ENCODE measurements at places on chromosomes 12 and 14.

DNA sequence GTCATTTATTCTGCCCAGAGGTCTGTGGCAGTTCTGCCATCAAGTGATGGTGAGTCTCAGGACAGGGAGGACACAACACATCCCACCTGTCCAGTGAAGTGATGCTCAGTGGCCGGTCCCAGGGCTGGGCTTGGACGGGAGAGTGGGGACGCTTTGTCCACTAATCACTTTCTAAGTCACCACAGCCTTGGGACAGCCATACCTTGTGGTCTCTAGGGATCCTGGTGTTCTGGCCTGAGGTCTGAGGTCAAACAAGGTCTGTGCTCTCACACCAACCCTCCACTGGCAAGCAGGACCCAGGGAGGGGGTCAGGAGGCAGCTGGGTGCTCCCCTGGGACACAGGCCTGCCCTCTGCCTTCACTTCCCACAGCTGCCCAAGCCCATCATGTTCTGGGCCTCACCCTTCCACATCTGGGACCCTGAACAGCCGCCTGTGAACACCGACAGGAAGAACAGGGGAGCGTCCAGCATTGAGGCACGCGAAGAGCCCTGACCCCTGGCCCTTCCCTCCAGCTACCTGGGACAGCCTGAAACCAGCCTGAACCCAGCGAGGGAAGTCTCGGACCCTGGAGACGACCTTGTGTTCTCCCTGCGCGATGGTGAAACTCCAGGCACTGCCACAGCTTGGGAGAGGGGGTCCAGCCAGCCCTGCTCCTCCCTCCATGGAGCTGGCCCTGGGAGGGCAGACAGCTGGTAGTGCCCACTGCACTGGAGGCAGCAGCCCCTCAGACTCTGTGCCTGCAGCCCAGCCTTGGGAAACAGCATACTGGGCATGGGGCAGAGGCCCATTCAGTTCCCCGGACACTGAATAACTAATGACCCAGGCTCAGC is 19.7 kb upstream of the GPR132 start:
- no peak for ATAC-seq

- ATAC-seq: no peak
Observed at GRCh38 chr12:16788506-16789203, 182.7 kb upstream of the LMO3 start.

DNA sequence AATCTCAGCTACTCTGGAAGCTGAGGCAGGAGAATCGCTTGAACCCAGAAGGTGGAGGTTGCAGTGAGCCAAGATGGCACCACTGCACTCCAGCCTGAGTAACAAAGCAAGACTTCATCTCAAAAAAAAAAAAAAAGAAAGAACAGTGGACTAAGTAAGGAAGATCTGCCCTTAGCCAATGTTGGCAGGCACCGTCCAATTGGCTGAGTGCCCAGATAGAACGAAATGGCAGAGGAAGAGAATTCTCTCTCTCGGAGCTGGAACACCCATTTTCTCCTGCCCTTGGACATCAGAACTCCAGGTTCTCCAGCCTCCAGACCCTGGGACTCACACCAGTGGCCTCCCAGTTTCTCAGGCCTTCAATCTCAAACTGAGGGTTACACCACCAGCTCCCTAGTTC is 49.9 kb downstream of the ESR2 start:
- no peak for ATAC-seq

DNA sequence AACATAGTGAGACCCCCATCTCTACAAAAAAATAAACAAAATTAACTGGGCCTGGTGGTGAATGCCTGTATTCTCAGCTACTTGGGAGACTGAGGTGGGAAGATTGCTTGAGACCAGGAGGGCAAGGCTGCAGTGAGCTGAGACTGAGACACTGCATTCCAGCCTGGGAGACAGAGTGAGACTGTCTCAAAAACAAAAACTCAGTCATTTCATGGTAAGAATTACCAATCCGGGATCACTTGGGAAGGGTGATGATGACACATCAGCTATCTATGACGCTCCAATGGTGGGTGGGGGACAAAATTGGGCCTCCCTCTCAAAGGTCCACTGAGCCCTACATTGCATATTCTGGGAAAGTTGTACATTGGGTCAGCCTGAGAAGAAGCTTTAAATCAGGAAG is 47.7 kb downstream of the SERPINA3 start:
- no peak for ATAC-seq

DNA sequence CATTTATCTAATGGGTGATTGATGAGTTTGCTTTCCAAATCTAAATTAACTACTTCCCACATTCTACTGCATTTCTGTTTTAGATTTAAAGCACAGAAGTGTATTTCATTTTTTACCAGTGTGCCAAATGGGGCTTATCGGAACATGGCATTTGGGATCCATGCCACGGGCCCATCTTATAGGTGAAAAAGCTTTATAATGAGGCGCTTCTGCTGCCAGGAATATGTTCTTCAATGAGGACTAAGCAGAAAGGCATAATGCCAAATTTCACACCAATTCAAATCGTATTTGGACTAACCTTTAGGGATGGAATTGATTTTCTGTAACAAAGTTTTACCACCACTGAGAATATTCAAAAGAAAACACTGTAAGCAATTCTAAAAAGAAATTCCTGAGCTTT is 803.5 kb upstream of the FLRT2 start:
- no peak for ATAC-seq

DNA sequence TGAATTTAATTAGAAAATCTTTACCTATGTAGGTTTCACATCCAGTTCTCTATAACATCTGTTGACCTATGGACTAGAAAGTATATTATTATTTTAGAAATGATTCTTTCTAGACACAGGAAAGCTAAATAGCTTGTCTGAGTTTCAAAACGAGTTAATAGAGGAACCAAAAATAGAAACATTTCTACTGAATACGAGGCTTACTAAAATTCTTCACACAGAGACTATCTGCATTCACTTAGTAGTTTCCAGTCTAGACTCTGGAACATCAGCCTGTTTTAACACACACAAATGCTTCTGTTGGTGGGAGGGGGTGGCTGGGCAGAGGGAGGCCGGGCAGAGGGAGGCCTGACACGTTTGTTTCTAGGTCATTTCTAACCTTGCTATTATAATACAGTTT is 29.7 kb downstream of the RGS6 start:
- no peak for ATAC-seq
